ENCODE measurements at places on chromosomes 3 and 15.

GRCh38 chr3:172140499-172141391 lies 101.4 kb downstream of the FNDC3B start:
- no peak for DNase-seq

GRCh38 chr3:148532326-148532725 lies 165.4 kb upstream of the AGTR1 start:
- no peak for DNase-seq

DNA sequence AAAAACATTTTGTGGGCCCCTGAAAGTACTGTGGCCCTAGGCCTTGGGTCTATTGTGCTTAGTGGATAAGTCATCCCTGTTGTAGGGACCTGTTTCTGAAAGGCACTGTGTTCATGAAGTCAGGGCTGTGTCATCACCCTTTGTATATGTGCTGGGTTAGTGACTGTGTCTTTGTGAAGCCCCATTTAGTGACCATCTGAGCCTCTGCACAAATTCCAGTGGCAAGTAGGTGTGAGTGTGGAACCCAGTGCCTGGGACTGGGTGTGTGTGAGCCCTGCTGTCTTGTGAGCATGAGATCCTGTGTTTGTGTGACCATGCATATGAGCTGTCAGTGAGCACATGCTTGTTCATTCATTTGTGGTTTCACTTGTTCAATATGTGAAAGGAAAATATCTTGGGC lies 1.2 kb upstream of the HYAL1 start:
- no peak for DNase-seq

GRCh38 chr15:43095708-43096347 lies 10.0 kb downstream of the UBR1 start:
- DNase-seq: no peak

DNA sequence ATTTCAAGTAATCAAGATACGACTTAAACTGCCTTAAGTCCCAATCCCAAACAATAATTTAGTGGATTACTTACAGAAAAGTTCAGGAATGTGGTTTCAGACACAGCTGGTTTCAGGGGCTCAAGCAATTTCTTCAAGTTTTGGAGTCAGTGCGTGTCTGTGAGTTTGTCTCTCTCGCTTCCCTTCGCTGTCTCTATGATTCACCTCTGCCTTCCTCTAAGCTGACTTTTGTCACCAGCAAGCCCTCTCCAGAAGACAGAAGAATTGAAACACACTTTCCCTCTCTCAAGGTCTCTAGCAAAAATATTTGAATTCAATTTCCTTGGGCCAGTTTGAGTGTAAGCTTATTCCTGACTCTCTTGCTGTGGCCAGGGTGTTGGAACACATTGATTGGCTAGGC lies 392.4 kb downstream of the EDEM1 start:
- no peak for DNase-seq

GRCh38 chr15:73747847-73748590 lies 5.1 kb downstream of the INSYN1 start:
- DNase-seq: no peak

- no peak for DNase-seq
These were observed 220.8 kb downstream of the RPLP1 start for GRCh38 chr15:69673291-69673881.

- no peak for DNase-seq
These were observed 37.4 kb upstream of the VEPH1 start for GRCh38 chr3:157540656-157541055.

- no peak for DNase-seq
These were observed 30.9 kb upstream of the PYDC2 start for GRCh38 chr3:191430103-191430502.

DNA sequence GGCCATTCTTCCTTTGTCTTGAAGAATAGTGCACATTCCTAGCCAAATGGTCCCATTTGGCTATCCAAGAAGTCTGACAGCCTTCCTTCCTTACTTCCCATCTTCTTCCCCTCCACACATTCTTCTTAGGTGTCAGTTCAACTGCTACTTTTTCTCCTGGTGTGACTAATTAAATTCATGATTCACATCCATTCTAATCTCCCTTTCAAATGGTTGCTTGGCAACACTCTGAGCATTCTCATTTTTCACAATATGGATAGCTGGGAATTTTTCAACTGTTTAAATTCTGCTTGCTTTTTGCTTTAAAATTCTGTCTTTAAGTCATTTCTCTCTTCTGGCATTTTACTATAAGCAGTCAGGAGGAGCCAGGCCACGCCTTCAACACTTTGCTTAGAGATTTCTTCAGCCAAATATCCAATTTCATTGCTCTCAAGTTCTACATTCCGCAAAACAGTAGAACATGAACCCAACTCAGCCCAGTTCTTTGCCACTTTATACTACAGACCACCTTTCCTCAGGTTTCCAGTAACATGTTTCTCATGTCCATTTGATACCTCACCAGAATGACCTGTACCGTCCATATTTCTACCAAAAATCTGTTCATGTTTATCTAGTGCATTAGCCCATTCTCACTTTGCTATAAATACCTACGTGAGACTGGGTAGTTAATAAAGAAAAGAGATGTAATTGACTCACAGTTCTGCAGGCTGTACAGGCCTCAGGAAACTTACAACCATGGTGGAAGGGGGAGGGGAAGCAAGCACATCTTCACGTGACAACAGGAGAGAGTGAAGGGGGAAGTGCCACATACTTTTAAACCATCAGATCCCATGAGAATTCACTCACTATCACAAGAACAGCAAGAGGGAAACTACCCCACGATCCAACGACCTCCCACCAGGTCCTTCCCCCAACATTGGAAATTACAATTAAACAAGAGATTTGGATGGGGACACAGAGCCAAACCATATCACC lies 31.9 kb upstream of the MCF2L2 start:
- DNase-seq: no peak

- peak; percentile 82 for DNase-seq
These were observed 137.2 kb upstream of the HES1 start for GRCh38 chr3:193998628-193999195.

DNA sequence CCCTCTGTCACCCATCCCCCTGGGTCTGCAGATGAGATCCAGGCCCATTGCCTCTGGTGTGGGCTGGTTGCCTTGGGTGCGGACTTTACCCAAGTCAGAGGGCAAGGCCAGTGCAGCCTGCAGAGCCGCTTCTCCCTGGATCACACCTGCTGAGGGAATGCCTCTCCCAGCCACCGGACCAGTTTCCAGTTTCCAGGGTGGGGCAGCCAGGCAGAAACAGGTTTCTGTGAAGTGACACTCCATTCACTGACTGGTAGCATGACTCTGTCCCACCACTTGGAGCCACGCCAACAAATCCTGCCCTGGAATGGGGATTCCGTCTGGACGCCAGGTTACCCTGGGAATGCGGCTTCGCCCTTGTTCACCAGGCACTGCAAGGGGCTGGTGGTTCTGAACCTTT lies 30.0 kb downstream of the PAQR5 start:
- no peak for DNase-seq

GRCh38 chr3:181622365-181622764 lies 89.4 kb upstream of the SOX2 start:
- no peak for DNase-seq

GRCh38 chr3:15520185-15520584 lies 1.3 kb downstream of the COLQ start:
- DNase-seq: peak; percentile 37

- peak; percentile 33 for DNase-seq
These were observed 3.2 kb upstream of the DHX30 start for GRCh38 chr3:47799733-47800132.

DNA sequence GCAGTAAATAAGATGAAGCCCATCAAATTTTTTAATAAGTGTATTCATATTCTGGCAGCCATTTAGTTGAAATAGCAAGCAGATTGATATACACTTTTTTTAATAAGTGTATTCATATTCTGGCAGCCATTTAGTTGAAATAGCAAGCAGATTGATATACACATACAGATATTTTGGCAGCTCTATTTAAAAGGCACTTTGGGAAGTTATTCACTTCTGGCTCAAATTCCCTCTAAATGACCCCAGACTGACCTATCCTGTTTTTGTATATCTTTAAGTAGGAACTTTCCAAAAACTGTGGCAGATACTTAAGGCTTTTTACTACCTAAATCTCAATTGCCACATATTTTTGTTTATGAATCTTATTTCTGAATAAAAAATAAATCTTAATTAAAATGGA lies 122.3 kb downstream of the PLD1 start:
- no peak for DNase-seq

DNA sequence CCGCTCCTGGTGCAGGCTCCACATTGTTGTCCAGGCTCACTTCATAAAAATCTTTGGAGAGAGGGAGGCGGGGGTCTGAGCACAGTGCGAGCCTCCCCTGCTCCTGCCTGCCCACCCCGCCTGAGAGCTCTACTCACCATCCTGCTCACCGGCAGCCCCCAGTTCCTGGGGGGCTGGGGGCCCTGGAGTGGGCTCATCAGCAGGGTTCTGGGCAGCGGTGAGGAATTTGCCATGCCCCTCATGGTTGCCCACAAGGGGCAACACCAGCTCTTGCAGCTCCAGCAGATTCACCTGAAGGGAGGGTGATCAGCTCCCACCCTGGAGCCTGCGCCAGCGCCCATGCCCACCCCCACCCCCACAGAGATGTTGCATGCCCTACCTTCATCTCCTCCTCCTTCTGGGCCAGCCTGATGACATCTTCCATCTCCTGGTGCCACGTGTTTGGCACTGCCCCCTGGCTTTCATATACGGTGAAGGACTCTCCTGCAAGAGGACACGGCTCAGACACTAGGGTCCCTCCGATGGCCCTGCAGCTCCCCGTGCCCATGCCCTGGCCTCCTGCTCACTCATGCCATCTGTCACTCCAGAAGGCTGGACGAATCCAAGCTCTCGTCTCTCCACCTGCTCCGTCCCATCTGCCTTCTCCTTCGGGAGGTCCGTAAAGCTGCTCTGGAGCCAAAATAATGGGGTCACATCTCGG lies 162.1 kb downstream of the TBC1D2B start:
- DNase-seq: no peak

DNA sequence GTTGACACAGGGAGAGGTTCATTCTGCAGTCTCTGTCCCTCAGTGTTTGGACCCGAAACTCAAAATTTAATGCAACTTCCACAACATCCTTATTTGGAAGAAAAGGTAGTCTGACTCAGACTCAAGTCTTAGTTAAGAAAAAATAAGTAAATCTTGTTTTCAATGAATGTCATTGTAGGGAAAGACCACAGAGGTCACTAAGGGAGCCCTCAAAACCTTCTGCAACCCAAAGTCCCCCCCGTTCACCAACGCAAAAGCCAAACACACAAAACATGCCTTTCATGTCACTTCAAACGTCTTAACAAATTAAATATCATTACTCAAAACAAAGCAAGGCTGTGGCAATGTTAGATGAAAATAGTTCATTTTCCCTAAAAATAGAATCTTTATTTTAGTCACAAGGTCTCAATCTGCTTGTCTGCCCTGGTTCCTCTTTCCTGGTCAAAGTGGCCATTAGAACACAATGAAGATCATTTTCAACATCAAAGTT lies 20.9 kb upstream of the SSUH2 start:
- no peak for DNase-seq
